ENCODE measurements at places on chromosomes 6 and 20.

DNA sequence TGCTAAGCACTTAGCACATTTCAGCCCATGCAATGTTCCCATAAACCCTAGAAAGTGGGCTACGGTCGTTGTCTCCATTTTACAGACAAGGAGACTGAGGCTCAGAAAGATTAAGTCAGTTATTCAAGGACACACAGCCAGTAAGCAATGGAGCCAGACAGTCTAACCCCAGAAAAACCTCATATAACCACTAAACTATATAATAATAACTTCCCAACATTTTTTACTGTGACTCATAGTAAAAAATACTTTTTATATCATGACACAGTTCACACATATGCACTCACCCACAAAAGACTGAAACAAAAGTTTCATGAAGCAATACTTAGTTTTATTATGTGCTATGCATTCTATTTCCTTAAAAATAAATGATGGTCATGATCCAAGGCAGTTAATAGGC is 66.2 kb upstream of the EYA2 start:
- no peak for DNase-seq

- peak; percentile 5 for DNase-seq
Observed at GRCh38 chr6:112618849-112619248, 271.7 kb downstream of the RFPL4B start.

- no peak for DNase-seq
Observed at GRCh38 chr6:5083307-5083583, 1.9 kb upstream of the PPP1R3G start.

GRCh38 chr6:134092449-134092848 is 40.0 kb upstream of the SLC2A12 start:
- no peak for DNase-seq

- no peak for DNase-seq
Observed at GRCh38 chr6:11432713-11433450, 104.7 kb upstream of the TMEM170B start.

DNA sequence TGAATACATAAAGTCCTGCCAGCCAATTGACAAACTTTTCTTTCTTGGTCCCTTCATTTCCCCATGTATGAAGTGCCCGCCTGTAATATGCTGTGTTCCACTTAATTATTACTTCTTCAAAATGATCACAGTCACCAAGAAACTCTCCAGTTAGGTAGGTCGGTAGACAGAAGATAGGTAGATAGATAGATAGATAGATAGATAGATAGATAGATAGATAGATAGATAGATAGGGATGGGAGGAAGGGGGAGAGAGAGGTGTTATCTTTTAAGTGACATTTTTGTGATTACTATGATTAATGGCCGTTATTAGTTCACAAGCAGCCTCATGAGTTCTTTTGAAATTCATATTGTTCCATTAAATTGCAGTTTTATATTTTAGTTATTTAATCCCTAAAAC is 79.5 kb upstream of the TPD52L1 start:
- no peak for DNase-seq

DNA sequence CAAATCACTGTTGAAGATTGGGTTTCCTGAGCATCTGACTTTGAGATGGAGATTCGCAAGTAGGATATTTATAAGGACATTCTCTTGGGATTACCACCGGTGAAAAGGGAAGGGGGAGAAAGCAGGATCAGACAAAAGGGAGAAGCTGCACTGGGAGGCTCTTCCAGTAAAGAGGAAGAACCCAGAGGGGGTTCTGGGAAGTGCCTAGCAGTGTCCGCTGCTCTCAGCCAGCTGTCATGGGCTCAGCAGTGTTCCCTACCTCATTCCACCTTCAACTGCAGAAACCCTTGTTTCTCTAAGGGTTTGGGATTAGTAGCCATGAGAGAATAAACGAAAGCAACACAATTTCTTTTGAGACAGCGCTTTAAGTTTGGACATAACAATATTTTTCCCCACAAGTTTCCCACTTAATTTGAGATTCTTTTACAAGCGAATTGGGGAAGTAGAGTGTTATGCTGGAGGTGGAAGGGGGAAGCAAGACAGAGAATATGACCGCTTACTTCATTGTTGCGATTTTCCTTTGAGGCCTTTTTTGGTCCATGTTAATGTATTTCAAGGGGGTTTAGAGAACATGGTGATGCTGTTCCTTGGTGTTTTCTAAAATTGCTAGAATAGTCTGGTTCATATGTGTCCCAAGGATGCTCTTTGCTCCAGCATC is 154.5 kb upstream of the SCGN start:
- no peak for DNase-seq

- DNase-seq, result no peak
Observed at GRCh38 chr6:75643173-75643572, 41.5 kb downstream of the SENP6 start.

GRCh38 chr6:101716810-101717209 is 323.3 kb downstream of the GRIK2 start:
- no peak for DNase-seq

- no peak for DNase-seq
Observed at GRCh38 chr20:17752459-17752858, 52.7 kb downstream of the BANF2 start.

DNA sequence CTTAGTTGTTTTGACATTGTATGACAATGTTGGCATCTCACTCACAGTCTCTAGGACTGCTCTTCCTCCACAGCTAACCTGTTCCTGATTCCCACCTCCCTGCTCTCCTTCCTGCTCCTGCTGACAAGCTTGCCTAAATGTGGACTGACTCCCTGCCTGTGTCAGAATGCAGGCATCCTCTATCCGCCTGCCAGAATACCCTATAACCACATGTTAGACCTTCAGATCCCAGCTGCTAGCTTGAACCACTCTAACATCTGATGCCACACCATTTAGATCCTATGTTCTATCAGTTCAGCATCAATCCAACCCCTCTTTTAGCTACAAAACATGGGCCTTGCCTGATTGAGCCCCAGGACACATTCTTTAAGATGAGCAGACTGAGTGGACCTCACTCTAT is 12.2 kb downstream of the FILIP1 start:
- no peak for DNase-seq

DNA sequence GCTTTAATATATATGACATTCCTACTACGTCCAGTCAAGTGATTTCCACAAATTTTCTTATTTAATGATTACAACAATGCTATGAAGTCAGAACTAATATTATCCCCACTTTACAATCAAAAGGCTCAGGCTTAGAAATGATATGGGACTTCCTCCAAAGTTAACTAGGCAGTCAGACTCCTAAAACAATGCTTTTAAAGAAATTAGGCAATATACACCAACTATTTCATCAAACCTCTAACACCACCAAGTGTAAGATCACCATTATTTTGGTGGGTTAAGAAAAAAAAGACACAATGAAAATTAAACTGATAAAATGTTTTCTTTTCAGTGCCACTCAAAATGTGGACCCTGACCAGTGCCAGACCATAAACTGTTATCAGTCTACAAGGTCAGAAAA is 256.1 kb upstream of the RUNX2 start:
- DNase-seq, result no peak

DNA sequence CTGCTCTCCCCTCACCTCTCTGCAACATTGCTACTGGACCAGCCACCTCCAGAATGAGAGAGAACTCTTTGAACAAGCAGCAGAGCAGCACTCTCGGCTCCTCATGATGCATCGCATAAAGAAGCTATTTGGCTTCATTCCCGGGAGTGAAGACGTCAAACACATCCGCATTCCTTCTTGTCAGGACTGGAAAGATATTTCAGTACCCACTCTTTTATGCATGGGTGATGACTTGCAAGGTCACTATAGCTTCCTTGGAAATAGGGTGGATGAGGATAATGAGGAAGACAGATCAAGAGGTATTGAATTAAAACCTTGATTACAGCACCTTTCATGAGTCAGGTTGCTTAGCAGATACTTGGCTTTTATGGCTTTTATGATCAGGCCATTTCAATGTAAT is 4.3 kb downstream of the CALHM4 start:
- no peak for DNase-seq

DNA sequence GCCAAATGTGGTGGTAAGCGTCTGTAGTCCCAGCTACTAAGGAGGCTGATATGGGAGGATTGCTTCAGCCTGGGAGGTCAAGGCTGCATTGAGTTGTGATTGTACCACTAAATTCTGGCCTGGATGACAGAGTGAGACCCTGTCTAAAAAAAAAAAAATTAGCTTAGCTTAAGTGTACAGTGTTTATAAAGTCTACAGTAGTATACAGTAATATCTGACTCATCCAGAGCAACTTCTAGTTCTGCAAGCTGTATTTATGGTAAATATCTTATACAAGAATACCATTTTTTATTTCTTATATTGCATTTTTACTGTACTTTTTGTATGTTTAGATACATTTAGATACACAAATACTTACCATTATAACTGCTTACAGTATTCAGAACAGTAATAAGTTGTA is 58.1 kb downstream of the UQCC1 start:
- DNase-seq, result no peak

DNA sequence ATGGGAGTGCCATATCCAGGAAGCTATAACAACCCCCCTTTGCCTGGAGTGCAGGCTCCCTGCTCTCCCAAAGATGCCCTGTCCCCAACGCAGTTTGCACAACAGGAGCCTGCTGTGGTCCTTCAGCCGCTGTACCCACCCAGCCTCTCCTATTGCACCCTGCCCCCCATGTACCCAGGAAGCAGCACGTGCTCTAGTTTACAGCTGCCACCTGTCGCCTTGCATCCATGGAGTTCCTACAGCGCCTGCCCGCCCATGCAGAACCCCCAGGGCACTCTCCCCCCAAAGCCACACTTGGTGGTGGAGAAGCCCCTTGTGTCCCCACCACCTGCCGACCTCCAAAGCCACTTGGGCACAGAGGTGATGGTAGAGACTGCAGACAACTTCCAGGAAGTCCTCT is 56.7 kb upstream of the TMEM181 start:
- DNase-seq, result no peak

DNA sequence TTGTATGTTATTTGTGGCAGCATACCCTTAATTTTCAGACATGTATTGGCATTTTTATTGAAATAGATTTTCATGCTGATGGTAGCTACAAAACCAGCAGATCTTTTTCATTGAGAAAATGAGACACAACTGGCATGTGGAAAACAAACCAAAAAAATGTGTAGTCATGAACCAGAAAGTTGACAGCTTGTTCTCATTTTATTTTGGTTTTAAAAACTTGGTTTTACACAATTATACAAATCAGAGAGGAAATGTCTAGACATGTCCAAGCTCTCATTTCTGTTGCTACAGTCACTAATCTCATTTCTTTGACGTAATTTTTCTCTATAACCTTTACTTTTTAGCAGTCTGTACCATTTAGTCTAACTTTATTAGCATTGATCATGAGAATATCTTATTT is 85.4 kb downstream of the GRIK2 start:
- no peak for DNase-seq

DNA sequence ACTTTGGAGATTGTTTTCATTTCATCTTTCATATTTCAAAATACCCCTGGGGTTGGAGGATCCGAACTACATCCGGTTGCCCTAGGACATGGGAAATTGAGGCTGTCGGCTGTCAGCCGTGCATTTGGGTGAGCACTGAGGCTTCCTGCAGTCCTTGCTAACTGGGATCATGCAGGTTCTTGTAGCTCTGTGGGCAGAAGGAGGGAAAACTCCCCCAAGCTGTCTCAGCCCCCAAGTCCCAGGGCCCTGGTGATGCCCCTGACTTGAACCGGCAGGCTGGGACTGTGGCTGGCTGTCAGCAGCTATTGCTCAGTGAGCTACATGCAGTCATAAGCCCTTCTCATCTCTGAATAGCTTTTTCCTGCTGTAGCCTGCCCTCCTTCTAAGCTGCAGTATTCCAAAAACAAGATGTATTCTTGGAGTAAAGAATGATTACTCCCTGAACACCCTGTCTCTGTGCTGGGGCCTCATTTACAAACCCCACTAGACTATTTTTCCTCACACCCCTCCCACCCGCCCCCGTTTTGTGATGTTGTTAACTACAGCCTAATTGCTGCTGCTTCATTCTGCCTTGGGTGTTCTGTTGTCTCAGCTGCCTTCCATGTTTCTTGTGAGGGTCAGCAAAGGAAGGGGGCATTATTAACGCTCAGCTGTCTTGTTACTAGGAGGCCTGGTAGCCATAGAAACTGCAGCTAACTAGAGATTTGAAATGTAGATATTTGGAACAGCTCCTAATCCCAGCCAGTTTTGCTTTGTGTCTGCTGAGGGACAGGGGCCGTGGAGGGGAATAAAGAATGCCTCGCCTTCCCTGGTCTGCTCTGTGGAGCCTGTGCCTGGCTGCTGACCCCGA is 18.1 kb downstream of the MTRES1 start:
- DNase-seq, result peak; percentile 68

GRCh38 chr20:36175475-36175995 is 21.0 kb downstream of the EPB41L1 start:
- no peak for DNase-seq

GRCh38 chr20:52290569-52290968 is 99.0 kb upstream of the ZFP64 start:
- DNase-seq, result no peak

DNA sequence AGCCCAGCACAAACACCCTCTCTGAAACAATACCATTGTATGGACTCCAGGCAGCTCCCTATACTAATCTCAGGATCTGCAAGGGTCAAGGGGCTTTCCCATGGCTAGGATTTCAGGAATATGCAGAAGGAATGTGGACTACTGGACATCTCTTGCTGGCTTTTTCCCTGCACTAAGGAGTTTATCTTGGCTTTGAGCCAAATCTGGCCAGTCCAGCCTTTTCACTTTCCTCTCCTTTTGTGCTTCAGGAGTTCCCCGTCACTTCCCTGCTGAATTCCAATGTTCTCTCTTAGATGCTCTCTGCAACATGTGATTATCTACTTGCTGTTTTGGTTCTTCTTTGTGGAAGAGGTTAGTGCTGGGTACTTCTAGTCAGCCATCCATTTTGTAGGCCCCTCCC is 568.2 kb downstream of the HDGFL1 start:
- no peak for DNase-seq

GRCh38 chr20:10609770-10610169 is 64.0 kb downstream of the JAG1 start:
- no peak for DNase-seq

- DNase-seq, result no peak
Observed at GRCh38 chr6:138300469-138300868, 77.2 kb upstream of the SMIM28 start.

DNA sequence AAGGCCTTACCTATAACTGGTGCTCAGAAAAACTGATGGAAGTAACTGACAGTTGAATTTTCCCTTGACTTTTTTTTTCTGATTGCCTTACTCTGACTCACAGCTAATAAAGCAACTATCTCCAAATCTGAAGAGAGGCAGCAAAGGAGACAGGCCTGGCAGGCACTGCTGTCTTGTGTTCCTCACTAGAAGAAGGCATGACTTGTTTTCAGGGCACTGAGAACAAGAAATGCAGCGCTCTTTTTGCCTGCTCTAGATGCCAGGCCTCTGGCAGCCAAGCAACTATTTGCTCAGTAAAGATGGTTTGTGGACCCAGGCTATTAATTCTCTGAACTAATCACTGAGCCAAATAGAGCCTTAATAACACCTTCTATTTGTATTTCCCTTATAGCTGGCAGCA is 155.1 kb downstream of the PRDM13 start:
- DNase-seq, result no peak

DNA sequence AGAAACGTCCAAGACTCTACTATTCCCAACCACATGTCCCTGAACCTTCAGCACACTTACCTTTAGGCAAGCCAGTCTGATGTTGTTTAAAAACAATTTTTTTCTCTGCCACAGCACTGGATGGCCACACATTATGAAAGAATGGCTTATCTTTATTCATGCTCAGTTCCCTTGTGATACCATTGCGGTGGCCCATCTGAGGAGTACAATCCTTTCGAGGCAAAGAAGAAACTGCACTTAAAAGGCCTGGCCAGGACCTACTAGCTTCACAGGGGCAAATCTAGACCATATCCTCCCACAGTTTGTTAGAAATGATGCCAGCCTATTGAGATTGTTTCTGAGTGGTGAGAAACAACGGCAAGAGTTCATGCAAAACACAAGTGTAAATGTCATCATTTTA is 88.4 kb upstream of the PLEKHG1 start:
- DNase-seq, result no peak

GRCh38 chr6:121437851-121438651 is 2.6 kb downstream of the GJA1 start:
- DNase-seq, result no peak

All from nucleus accumbens (tissue), 56 donors.